ENCODE measurements at places on chromosomes 2 and 18. TPM values are rescaled to one million over a fixed set of nuclear protein-coding genes. Genes with fewer than 3 reads are reported as not detected.

TMEM169 gene
- total RNA-seq, result not detected

TTN gene
- total RNA-seq, result 1.3 TPM

HADHB gene
- total RNA-seq, result 108 TPM

CPS1 gene
- 0.65 TPM for total RNA-seq

RNF149 gene
- 104 TPM for total RNA-seq

DNAH7 gene
- under 0.01 TPM for total RNA-seq

OXER1 gene
- total RNA-seq, result not detected

AQP12B gene
- not detected for total RNA-seq

ANKRD30BL gene
- total RNA-seq, result not detected
